Upper lobe of right lung (tissue), 1 donor: ENCODE measurements at places on chromosomes 16 and 17. TPM values are rescaled to one million over a fixed set of nuclear protein-coding genes. Genes with fewer than 3 reads are reported as not detected.

The C16orf46 gene
- 1.5 TPM for total RNA-seq

DNA sequence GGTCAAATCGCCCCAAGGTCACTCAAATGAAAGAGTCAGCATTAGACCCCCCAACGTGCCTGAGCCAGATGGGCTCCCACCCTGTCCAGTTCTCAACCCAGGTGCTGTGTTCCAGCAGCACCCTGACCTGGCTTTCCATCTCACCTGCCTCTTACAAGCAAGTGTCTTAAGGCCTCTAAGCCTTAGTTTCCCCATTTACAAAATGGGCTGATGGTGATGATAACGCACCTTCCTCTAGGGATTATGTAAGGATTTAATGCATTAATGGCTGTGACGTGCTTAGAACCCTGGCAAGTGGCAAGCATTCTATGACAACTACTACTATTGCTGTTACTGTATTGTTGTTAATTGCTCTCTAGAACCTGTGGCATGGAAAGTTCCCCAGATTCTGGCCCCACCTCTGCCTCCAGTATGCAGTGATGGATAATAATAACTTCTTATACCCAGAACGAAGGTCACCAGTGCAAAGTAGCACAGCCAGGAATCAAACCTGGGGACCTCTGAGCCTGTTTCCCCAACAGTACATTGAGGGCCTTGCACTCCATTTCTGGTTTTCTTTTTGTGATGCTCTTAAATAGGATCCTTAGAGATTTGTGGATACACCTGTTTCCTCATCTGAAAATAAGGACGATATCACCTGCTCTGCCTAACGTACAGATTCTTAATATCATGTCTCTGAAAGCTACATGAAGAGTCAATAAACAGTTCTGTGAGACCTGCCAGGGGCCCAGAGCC is 3.3 kb upstream of the SLC25A39 start:
- DNase-seq = no peak

GRCh38 chr16:66030036-66030435 is 336.5 kb upstream of the CDH5 start:
- DNase-seq = no peak

DNA sequence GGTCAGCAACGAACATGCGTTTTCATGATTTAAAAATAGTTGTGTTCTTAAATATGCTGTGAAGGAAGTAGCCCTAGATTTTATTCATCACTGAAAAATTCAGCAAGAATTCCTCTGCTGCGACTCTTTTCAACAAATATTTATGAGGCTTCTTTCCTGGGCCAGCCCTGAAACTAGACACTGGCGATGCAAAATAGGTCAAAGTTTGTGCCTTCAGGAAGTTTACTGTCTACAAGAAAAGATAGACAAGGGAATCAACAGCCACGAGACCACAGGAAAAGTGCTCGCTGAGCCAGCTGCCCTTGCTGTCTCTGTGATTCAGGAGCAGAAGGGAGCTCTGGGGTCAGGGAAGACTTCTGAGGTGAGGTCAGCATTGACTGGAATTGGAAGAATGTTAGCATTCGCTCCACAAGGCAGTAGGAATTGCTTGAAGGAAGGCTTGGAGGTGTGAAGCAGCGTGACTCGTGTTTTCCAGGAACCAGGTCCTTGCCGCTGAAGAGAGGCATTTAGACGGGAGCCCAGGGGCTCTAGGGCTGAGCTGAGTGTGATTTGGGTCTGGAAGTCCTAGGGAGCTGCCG is 1.9 kb upstream of the RPL26 start:
- DNase-seq = no peak
